Frontal cortex (tissue), 4 donors: ENCODE measurements at places on chromosomes 2 and 18. TPM values are rescaled to one million over a fixed set of nuclear protein-coding genes. Genes with fewer than 3 reads are reported as not detected.

COMMD1 gene
- total RNA-seq, result 40.8 TPM

DNA sequence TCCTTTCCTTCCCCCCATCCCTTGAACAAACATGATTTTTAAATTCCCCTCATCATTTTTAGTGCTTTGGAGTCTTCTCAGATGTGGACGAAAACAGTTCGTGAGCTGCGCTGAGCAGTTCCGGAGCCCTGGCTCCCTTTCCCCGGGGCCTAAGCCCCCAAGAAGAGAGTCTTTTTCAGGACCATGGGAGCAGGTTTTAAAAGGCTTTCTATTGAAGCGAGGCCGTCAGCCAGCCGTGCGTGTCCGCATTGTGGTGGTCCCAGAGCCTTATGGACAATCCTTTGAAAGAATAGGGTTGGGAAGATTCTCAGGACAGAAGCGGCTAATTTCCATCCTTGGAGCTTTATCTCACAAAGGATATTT, 290.7 kb downstream of the SOX11 start:
- no peak for DNase-seq

DNA sequence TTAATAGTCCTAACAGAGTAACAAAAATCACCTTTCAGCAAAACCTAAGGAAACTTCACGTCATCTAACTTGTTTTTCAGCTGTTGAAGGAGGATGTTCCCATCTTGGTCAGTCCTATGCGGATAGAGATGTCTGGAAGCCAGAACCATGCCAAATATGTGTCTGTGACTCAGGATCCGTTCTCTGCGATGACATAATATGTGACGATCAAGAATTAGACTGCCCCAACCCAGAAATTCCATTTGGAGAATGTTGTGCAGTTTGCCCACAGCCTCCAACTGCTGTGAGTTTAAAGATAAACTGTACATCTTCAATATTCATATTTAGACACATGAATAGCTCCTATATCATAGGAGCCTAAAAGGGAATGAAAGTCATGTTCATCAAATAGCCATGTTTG, 10.5 kb downstream of the COL3A1 start:
- no peak for DNase-seq

PARD3B gene
- 4.5 TPM for total RNA-seq

CCL20 gene
- not detected for total RNA-seq

APLF gene
- 11.8 TPM for total RNA-seq

SOWAHC gene
- 33.0 TPM for total RNA-seq

OBSL1 gene
- 40.4 TPM for total RNA-seq

GRCh38 chr2:99974275-99974674, 168.1 kb downstream of the AFF3 start:
- no peak for DNase-seq

DNA sequence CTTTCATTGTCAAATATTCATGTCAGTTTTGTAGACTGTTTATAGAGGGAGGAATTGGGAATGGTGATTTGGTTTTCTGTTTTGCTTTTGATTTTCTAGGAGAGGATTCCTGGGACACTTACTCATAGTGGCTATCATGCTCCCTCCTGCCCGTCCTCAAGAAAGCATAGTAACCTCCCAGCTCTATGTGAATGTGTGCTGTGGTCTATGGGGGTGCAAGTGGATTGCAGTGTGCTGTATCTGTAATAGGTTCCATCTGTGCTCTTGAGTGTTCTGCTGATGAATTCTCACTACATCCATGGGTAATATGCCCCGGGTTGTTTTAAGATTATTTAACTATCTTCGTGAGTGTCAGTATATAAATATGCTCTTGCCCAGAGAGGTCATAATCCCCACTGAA, 811.3 kb downstream of the CNTNAP5 start:
- no peak for DNase-seq

GRCh38 chr2:143582046-143582747, 453.0 kb downstream of the ARHGAP15 start:
- DNase-seq, result no peak

DNA sequence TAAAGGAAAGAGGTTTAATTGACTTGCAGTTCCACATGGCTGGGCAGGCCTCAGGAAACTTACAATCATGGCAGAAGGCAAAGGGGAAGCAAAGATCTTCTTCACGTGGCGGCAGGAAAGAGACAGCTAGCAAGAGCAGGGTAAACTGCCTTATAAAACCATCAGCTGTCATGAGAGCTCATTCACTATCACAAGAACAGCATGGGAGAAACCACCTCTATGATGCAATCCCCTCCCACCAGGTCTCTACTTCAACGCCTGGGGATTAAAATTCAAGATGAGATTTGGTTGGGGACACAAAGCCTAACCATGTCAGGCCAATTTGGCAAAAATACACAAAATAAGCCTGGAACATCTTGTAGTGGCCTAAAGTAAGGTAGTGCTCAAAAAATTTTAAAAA, 152.6 kb downstream of the COL6A3 start:
- DNase-seq, result no peak

TCF4 gene
- total RNA-seq, result 616 TPM

GRCh38 chr2:47386551-47386950, 16.4 kb upstream of the MSH2 start:
- no peak for DNase-seq

- no peak for DNase-seq
Observed at GRCh38 chr2:176117823-176118371, 1.3 kb downstream of the HOXD10 start.

GRCh38 chr18:45449418-45450227, 165.7 kb upstream of the SLC14A2 start:
- DNase-seq, result peak; percentile 5
